ENCODE measurements at places on chromosomes 6 and 20.

DNA sequence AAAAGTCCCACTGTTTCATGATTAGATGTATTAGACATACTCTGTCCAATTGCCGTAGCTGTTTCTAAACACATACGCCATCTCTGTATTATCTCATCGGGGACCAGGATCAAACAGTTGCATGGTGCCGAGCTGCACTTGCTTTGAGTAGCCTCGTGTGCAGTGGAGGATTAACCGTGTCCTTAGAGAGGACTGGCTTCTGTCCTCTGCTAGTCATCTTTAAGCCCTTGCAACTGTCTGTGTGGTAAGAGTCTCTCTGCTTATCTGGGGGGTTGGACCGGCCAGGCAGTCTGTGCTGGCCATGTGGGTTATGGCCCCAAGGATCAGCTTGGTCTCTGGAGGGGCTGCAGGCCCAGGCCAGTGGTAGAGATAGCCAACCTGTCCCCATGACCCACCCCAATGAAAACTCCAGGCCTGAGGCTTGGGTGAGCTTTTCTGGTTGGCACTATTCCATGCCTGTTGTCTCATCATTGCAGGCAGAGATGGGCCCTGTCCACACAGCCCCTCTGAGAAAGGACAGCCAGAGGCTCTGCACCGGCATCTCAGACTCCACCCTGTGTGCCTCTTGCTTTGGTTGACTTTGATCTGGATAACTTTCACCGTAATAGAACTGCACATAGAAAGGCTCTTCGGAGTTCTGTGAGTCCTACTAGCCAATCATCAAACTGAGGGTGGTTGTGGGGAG is 137.3 kb upstream of the SNX9 start:
- no peak for DNase-seq

- DNase-seq = no peak
Observed at GRCh38 chr6:33787346-33787953, 1.5 kb downstream of the LEMD2 start.

GRCh38 chr20:32972181-32973076 is 31.8 kb downstream of the SUN5 start:
- peak; percentile 75 for DNase-seq

DNA sequence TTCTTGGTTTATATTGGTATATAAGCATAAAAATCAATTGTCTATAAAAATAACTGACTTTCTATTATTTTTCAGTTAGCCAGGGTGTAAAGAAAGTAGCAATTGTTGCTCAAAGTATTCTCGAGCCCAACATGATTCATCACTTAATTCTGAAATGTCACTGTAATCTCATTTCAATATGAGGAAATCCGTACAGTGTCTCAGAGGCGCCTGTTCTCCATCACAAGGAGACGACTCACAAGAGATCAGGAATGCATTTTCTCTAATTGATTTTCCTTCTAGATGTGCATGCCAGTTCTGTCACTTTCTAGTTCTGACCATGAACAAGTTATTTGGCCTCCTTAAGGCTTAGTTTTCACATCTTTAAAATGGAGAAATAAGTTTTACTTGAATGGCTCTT is 753.1 kb downstream of the MAFB start:
- DNase-seq = no peak
